ENCODE measurements at places on chromosomes 16 and 17. TPM values are rescaled to one million over a fixed set of nuclear protein-coding genes. Genes with fewer than 3 reads are reported as not detected.

The XPO6 gene
- total RNA-seq, result 28.3 TPM

The CAPNS2 gene
- total RNA-seq, result not detected

The FDXR gene
- 2.4 TPM for total RNA-seq

The KCNH4 gene
- 0.06 TPM for total RNA-seq

The SPAG7 gene
- 127 TPM for total RNA-seq

The PRSS21 gene
- total RNA-seq, result not detected

The TNFRSF12A gene
- 319 TPM for total RNA-seq

The ZC3H7A gene
- total RNA-seq, result 32.9 TPM

The EDC4 gene
- total RNA-seq, result 25.8 TPM

The SLC16A6 gene
- total RNA-seq, result 1.00 TPM

The CCL5 gene
- total RNA-seq, result 0.47 TPM

The MSLN gene
- 0.38 TPM for total RNA-seq

The CSF3 gene
- not detected for total RNA-seq

The CDH3 gene
- not detected for total RNA-seq

The ASIC2 gene
- total RNA-seq, result not detected

The ASB16 gene
- 15.5 TPM for total RNA-seq

The PIGQ gene
- total RNA-seq, result 26.8 TPM

The TM4SF5 gene
- total RNA-seq, result not detected

The HBQ1 gene
- not detected for total RNA-seq

The MYH13 gene
- total RNA-seq, result not detected

The CBFA2T3 gene
- 14.9 TPM for total RNA-seq

The ITGAX gene
- 1.4 TPM for total RNA-seq
